ENCODE measurements at places on chromosomes 11 and 22. TPM values are rescaled to one million over a fixed set of nuclear protein-coding genes. Genes with fewer than 3 reads are reported as not detected.

PLAAT5 gene
- total RNA-seq = 0.16 TPM

LRRC55 gene
- not detected for total RNA-seq

RRAS2 gene
- total RNA-seq = 92.0 TPM

SERGEF gene
- 64.4 TPM for total RNA-seq

PKP3 gene
- 0.18 TPM for total RNA-seq

FJX1 gene
- total RNA-seq = 1.4 TPM

OSBP2 gene
- total RNA-seq = 0.72 TPM

CALCA gene
- not detected for total RNA-seq

RIMBP3C gene
- 0.20 TPM for total RNA-seq

DNA sequence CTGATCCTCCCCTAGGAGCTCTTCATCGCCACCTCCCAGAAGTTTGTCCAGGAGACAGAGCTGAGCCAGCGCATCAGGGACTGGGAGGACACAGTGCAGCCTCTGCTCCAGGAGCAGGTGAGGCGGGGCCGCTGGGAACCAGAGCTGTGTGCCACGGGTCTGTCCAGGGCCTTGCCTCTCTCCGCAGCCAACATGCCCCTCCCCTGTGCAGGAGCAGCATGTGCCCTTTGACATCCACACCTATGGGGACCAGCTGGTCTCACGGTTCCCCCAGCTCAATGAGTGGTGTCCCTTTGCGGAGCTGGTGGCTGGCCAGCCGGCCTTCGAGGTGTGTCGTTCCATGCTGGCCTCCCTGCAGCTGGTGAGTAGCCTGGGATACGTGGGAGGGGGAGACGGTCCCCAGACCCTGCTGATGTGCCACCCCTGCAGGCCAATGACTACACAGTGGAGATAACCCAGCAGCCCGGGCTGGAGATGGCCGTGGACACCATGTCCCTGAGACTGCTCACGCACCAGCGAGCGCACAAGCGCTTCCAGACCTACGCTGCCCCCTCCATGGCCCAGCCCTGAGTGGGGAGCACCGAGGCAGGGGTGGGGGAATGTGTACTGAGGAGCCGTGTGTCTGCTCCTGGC, 2.5 kb downstream of the SCO2 start:
- peaks cover 30% of the 10 kb centered on the region for H3K36me3 ChIP-seq
- H3K4me3 ChIP-seq = peak overlapping the region; percentile 94
- no peak overlapping the region for H3K27ac ChIP-seq
- no peaks in the 10 kb centered on the region for H3K27me3 ChIP-seq
- peaks cover 19% of the 10 kb centered on the region for H3K4me1 ChIP-seq
- no peak for DNase-seq

DNA sequence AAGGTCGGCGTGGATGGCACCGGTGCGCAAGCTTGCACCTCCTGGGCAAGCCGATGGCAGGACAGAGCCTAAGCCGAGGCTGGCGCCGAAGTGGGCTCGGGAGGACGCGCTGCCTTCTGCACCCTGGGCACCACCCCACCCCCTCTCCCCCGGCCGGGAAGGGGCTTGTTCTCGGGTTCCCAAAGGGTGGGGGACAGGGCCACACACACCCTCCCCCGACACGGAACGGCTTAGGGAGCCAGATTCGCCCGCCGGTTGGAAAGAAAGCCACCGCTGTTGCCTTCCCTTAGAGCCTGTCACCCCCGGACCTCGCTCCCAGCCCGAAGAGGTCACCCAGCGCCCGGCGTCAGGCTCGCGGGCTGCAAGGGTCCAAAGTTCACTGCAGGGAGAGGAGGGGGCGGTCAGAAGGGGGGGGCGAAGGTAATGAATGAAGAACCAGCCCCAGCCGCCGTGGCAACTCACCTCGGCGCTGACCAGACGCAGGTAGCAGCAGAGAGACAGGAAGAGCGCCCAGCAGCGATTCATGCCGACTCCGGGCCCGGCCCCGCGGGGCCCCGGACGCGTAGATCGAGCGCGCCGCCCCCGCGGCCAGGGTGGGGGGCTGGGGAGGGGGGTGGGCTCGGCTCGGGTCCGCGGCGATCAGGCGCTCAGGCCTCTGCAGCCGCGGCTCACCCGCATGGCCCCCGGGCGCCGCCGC, 1.2 kb downstream of the PDGFB start:
- H3K4me3 ChIP-seq = peak overlapping the region; percentile 70
- H3K36me3 ChIP-seq = peaks cover 2% of the 10 kb centered on the region

- H3K36me3 ChIP-seq = no peaks in the 10 kb centered on the region
- H3K27me3 ChIP-seq = peaks cover 2% of the 10 kb centered on the region
- H3K4me1 ChIP-seq = no peaks in the 10 kb centered on the region
- H3K4me3 ChIP-seq = no peak overlapping the region
- H3K27ac ChIP-seq = no peak overlapping the region
- DNase-seq = peak; percentile 24
Measured at GRCh38 chr22:45602824-45603595, 68.6 kb upstream of the ATXN10 start.

GRCh38 chr22:43389227-43389836, 22.5 kb upstream of the MPPED1 start:
- H3K4me1 ChIP-seq = no peaks in the 10 kb centered on the region
- no peak overlapping the region for H3K4me3 ChIP-seq

- DNase-seq = no peak
- H3K4me3 ChIP-seq = no peak overlapping the region
- H3K4me1 ChIP-seq = peaks cover 48% of the 10 kb centered on the region
- H3K27me3 ChIP-seq = no peaks in the 10 kb centered on the region
- H3K36me3 ChIP-seq = no peaks in the 10 kb centered on the region
Measured at GRCh38 chr22:39176143-39176713, 23.7 kb upstream of the CBX7 start.

- no peaks in the 10 kb centered on the region for H3K36me3 ChIP-seq
- H3K27ac ChIP-seq = no peak overlapping the region
- no peak for DNase-seq
- no peaks in the 10 kb centered on the region for H3K27me3 ChIP-seq
- no peak overlapping the region for H3K4me3 ChIP-seq
Measured at GRCh38 chr11:42720716-42721563, 590.9 kb upstream of the API5 start.

- H3K27ac ChIP-seq = peak overlapping the region; percentile 96
- H3K36me3 ChIP-seq = peaks cover 91% of the 10 kb centered on the region
- peak overlapping the region; percentile 24 for H3K4me3 ChIP-seq
Measured at GRCh38 chr22:35660291-35661127, 12.3 kb downstream of the APOL6 start.

DNA sequence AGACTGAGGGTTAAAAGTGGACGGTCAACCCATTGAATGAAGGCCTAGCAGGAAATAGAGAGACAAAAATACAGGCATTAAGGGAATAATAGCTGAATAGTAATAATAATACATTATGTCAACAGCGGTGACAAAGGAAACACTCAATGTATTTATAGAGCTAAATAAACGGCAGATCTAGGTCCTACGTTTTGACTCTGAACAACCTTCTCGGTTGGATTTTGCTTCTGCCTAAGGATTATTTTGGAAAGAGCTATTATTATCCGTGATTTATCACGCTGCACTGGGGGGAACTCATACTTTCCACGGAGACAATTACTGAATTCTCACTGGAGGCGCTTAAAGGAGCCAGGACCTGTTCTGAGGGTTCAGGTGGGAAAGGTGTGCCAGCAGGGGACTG, 118.2 kb upstream of the KIRREL3 start:
- H3K27ac ChIP-seq = no peak overlapping the region
- no peak for DNase-seq
- H3K27me3 ChIP-seq = peaks cover 2% of the 10 kb centered on the region
- no peak overlapping the region for H3K4me3 ChIP-seq
- H3K36me3 ChIP-seq = no peaks in the 10 kb centered on the region
- H3K4me1 ChIP-seq = no peaks in the 10 kb centered on the region

- DNase-seq = no peak
- peaks cover 23% of the 10 kb centered on the region for H3K4me1 ChIP-seq
- peaks cover 4% of the 10 kb centered on the region for H3K36me3 ChIP-seq
- no peak overlapping the region for H3K27ac ChIP-seq
- peaks cover 29% of the 10 kb centered on the region for H3K27me3 ChIP-seq
- no peak overlapping the region for H3K4me3 ChIP-seq
Measured at GRCh38 chr11:32087597-32087996, 3.3 kb upstream of the RCN1 start.

DNA sequence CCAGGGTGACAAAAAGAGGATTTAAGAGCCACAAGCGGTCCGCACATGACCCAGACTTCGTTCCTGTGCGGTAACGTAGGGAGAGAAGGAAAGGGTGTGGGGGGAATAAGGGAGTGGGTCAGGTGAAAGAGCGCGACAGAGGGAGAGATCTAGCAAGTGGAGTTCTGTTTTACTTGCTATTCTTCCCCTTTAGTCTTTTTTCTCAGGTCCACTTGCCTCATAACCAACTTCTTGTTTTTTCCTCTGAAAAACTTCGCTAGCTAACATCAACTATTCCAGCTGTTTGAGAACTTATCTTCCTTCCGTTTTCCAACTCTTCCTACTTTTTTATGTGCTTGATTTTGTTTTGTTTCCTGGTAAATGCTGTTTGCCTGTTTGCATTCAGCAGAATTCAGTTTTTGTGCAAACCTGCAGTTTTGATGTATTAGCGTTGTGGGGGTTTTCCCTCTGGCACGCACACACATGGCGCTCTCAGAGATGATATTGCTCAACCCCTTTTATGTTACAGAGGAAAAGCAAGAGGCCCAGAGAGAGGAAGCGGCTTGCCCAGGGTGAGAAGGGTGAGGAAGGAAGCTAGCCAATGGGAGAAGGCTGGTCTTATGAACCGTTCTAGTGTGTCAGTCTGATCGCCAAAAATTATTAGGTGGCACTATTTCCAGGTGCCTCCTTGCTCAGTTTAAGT, 592 bp upstream of the CTSC start:
- peak overlapping the region; percentile 97 for H3K27ac ChIP-seq
- H3K36me3 ChIP-seq = peaks cover 27% of the 10 kb centered on the region
- H3K27me3 ChIP-seq = no peaks in the 10 kb centered on the region
- peak overlapping the region; percentile 86 for H3K4me3 ChIP-seq

- no peak overlapping the region for H3K27ac ChIP-seq
- peaks cover 5% of the 10 kb centered on the region for H3K4me1 ChIP-seq
- peaks cover 31% of the 10 kb centered on the region for H3K36me3 ChIP-seq
- DNase-seq = no peak
- H3K4me3 ChIP-seq = no peak overlapping the region
Measured at GRCh38 chr11:76023236-76024068, 182.8 kb downstream of the WNT11 start.

GRCh38 chr11:73306069-73306841, 1.8 kb upstream of the ARHGEF17 start:
- no peaks in the 10 kb centered on the region for H3K36me3 ChIP-seq
- H3K4me1 ChIP-seq = peaks cover 6% of the 10 kb centered on the region
- peaks cover 16% of the 10 kb centered on the region for H3K27me3 ChIP-seq
- no peak overlapping the region for H3K27ac ChIP-seq
- no peak for DNase-seq

GRCh38 chr11:73743045-73743444, 17.8 kb downstream of the RAB6A start:
- peaks cover 9% of the 10 kb centered on the region for H3K36me3 ChIP-seq
- H3K4me1 ChIP-seq = peaks cover 20% of the 10 kb centered on the region
- no peaks in the 10 kb centered on the region for H3K27me3 ChIP-seq
- no peak for DNase-seq

DNA sequence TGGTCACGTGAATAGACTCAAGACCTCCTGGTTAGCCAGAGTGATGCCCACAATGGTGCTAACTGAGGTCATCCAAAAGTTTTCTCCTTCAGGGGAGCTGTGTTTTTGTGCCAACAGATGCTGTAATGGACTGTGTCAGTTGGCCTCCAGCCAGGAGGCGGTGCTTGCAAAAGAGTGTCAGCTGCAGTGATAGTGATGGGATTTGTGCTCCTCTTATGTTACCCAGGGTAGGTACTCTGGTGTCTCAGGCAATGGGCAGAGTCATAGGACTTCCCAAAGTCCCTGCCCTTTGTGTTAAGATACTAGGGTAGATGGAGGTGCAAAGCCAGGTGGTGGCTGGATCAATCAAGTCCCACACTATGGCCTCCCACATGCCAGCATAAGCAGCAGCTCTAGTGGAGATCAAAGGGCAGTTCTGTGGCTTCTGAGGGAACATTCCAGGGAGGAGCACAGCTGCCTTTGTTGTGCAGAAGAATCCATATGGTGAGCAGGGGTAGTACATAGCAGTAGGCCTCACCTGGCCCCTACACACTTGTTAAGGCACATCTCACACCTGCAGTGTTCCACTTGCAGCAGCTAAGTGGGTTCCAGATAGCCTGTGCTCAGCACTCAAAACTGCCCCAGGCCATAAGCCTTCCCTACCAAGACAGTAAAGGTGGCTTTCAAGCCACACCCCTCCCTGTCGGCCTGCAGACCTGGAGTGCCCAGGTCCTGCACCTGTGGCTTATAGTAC, 9.4 kb upstream of the FANCF start:
- H3K4me3 ChIP-seq = no peak overlapping the region
- DNase-seq = peak; percentile 20
- no peak overlapping the region for H3K27ac ChIP-seq
- H3K36me3 ChIP-seq = no peaks in the 10 kb centered on the region
- H3K27me3 ChIP-seq = no peaks in the 10 kb centered on the region
- H3K4me1 ChIP-seq = peaks cover 1% of the 10 kb centered on the region

- H3K27ac ChIP-seq = peak overlapping the region; percentile 57
- DNase-seq = no peak
- peaks cover 65% of the 10 kb centered on the region for H3K4me1 ChIP-seq
- peaks cover 6% of the 10 kb centered on the region for H3K36me3 ChIP-seq
- no peak overlapping the region for H3K4me3 ChIP-seq
Measured at GRCh38 chr11:47518212-47518964, 34.5 kb downstream of the CELF1 start.

- H3K27ac ChIP-seq = no peak overlapping the region
- H3K27me3 ChIP-seq = no peaks in the 10 kb centered on the region
- no peak for DNase-seq
- no peaks in the 10 kb centered on the region for H3K4me1 ChIP-seq
Measured at GRCh38 chr11:10125522-10126133, 168.4 kb downstream of the SBF2 start.

- H3K27me3 ChIP-seq = no peaks in the 10 kb centered on the region
- H3K4me3 ChIP-seq = no peak overlapping the region
- no peaks in the 10 kb centered on the region for H3K36me3 ChIP-seq
- no peak for DNase-seq
- no peaks in the 10 kb centered on the region for H3K4me1 ChIP-seq
Measured at GRCh38 chr11:79939111-79939510, 498.3 kb upstream of the TENM4 start.

- H3K4me3 ChIP-seq = no peak overlapping the region
- no peak for DNase-seq
- H3K4me1 ChIP-seq = no peaks in the 10 kb centered on the region
Measured at GRCh38 chr11:72353861-72354260, 80.5 kb downstream of the CLPB start.

- H3K4me1 ChIP-seq = no peaks in the 10 kb centered on the region
- no peaks in the 10 kb centered on the region for H3K36me3 ChIP-seq
- DNase-seq = no peak
- no peaks in the 10 kb centered on the region for H3K27me3 ChIP-seq
Measured at GRCh38 chr22:49487950-49488349, 339.7 kb downstream of the BRD1 start.

GRCh38 chr22:31833930-31834329, 80.1 kb downstream of the DEPDC5 start:
- H3K27me3 ChIP-seq = no peaks in the 10 kb centered on the region
- no peak for DNase-seq
- no peak overlapping the region for H3K27ac ChIP-seq
- H3K36me3 ChIP-seq = peaks cover 25% of the 10 kb centered on the region
- peaks cover 24% of the 10 kb centered on the region for H3K4me1 ChIP-seq
